ENCODE measurements at places on chromosomes 1 and 21.
A peak's percentile ranks its signal among the peaks of the same experiment; 100 is the strongest.

- no peak for DNase-seq
Measured at GRCh38 chr21:20720623-20721022, 277.6 kb upstream of the NCAM2 start.

- no peak for DNase-seq
Measured at GRCh38 chr1:94384485-94385265, 33.5 kb upstream of the ABCD3 start.

- DNase-seq: no peak
Measured at GRCh38 chr1:236622407-236622806, 18.1 kb upstream of the HEATR1 start.

- DNase-seq: no peak
Measured at GRCh38 chr1:117321680-117322609, 45.3 kb upstream of the MAN1A2 start.

DNA sequence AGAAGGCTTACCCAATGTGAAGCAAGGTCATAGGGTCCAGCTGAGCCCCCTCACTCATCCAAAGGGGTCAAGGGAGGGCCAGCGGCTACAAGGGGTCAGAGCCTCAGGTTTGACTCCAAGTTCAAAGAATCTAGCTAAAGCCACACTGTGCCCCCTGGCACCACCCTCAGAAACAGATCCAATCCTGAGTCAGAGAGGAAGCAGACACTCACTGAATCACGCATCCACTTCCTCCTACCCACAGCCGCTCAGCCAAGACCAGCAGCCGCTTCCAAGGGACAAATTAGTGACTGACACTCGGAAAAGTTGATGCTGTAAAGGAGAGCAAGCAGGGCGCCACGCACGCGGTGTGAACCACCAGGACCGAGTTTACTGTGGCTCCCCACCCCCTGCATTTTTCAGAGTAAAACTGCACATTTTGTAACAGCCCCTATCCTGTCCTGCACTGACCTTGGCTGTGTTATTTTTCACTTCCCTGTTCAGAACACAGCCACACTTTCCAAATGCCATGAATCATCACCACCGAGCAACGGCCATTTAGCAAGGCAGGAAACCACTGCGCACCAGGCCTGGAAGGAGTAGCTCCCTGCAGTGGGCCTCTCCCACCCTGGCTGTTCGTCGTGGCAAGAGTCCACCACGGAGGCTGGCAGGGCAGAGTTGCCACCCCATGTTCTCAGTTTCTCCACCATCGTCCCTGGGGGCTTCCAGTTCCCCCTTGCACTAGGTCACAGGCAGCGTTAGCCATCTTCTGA lies 147.8 kb downstream of the TOMM20 start:
- DNase-seq: peak; percentile 79

- peak; percentile 82 for DNase-seq
Measured at GRCh38 chr1:212285685-212286555, 710 bp downstream of the PPP2R5A start.

DNA sequence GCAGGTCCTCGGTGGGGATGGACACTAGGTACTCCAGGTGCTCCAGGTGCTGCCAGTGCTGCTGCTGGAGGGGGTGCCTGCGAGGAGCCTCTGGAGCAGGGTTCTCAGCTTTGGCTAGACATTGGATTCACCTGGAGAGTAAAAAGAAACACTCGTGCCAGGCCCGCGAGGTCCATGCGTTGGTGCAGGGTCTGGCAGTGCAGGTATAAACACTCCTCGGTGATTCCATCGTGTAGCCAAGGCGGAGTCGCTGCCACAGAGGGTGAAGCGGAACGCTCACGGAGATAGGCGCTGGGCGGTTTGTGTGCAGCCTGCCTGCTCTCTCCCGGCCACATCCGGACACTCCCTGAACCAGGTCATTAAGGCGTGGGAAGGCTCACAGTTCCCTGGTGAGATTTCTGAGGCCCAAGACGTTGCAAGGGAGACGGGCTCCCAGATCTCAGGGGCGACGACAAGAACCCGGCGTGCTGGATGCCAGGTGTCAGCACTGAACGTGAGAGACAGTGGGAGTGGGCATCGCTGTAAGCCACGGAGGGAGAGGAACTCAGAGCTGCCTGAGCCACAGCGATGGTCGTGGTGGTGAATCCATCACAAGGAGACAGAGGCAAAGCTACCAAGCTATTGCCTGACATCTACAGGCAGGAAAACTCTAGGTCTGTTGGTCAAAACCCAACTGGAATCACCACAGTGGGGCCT lies 17.2 kb upstream of the SUMO3 start:
- peak; percentile 36 for DNase-seq

- DNase-seq: no peak
Measured at GRCh38 chr1:223706077-223706973, 6.0 kb upstream of the CAPN2 start.

DNA sequence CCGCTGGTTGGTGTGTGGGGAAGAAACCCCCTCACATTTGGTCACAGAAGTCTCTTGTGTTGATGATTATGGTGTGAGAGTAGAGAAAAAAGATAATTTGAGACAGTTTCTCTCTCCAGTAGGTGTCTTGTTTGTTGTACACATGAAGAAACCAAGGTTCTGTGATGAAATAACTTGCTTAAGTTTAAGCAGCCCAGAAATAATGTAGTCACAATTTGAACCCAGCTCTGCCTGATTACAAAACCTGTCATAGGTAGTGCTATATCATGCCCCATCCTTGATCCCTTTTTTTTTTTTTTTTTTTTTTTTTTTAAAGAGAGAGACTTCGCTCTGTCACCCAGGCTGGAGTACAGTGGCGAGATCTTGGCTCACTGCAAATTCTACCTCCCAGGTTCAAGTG lies 4.9 kb downstream of the MFN2 start:
- DNase-seq: no peak

DNA sequence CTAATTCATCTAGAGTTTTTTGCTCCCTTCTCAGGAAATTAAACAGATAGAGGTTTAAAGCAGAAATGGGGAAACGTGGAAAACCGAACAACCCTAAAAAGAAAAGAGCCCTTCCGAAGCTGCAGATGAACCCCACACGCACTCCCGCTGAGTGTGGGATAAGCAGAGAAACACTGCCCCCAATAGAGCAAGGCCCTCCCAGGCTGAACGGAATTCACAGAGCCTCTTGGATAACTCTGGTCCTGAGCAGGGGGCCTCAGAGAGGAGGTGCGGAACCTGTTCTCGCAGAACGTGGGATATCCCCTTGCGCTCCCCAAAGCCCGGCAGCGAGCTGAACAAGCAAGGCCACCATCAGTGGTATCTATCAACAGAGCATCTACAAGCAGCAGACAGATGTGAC lies 44.9 kb downstream of the SSBP3 start:
- no peak for DNase-seq

DNA sequence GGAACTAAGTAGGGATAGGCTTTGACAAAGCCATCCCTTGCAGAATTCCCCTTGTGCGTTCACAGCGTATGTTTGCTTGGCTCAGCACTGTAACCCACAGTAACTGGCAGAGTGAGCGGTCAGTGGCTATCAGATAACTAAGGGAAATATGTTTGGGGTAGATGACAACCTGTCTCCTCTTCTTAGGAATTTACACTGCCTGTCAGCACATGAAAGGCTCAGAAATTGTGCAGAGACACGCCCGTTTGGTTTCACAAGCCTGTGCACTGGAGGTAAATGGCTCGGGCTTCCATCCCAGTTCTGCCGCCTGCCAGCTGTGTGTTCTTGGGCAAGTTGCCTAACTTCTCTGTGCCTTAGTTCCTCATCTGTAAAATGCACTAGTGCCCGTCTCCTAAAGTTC lies 101.2 kb downstream of the PRDM2 start:
- DNase-seq: no peak

GRCh38 chr21:42474043-42474831 lies 21.8 kb downstream of the RSPH1 start:
- DNase-seq: peak; percentile 47

GRCh38 chr1:7022058-7022457 lies 236.8 kb downstream of the CAMTA1 start:
- DNase-seq: no peak

- DNase-seq: no peak
Measured at GRCh38 chr1:117735045-117735992, 129.5 kb downstream of the TENT5C start.

- no peak for DNase-seq
Measured at GRCh38 chr1:1155258-1155657, 18.4 kb upstream of the TTLL10 start.

GRCh38 chr1:983798-984475 lies 2.0 kb upstream of the PERM1 start:
- DNase-seq: no peak

All from sciatic nerve (tissue), 2 donors.